ENCODE measurements at places on chromosomes 13 and 19.

GRCh38 chr13:106786006-106786563, 218.1 kb upstream of the ARGLU1 start:
- DNase-seq, result no peak

GRCh38 chr19:18051887-18052286, 34.8 kb downstream of the IL12RB1 start:
- DNase-seq, result no peak

DNA sequence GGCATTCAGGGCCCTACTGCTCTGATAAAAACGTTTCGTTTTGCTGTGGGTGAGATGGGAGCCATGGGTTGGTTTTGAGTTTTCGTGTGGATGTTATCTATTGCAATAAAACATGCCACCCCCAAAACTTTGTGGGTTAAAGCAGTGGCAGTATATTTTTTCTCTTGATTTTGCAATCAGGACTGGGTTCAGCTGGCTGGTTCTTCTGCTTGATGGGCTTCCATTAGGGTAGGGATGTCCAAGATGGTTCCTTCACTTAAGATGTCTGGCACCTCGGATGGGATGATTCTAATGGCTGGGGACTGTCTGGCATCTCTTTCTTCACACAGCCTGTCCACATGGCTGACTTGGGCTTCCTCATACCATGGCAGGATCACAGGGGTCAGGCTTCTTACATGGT, 15.6 kb upstream of the PNMA8B start:
- no peak for DNase-seq

DNA sequence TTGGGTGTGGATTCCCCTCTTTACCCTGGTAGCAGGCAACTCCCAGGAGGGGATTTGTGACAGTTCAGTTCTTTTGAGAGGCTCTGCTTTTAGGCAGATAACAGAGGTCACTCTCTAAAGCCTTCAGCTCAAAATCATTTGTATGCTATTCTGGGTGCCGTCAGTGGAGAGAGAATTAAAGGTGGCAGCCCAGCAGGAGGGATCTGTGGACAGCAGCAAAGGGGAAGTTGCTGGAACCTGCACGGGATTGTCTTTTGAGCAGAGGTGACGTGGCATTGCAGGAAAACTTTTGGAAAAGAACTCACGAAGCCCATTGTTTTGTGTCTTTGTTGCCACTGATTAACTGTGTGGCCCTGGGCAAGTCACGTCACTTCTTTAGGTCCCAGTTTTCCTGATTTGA, 62.4 kb upstream of the C1QTNF9 start:
- no peak for DNase-seq

- DNase-seq, result no peak
Measured at GRCh38 chr13:84925443-84925842, 873.8 kb downstream of the SLITRK6 start.

GRCh38 chr13:46039411-46040182, 12.9 kb downstream of the ZC3H13 start:
- no peak for DNase-seq

GRCh38 chr19:28744943-28745342, 468.0 kb downstream of the UQCRFS1 start:
- DNase-seq, result no peak

GRCh38 chr13:44155422-44156293, 218.0 kb upstream of the SERP2 start:
- DNase-seq, result no peak

DNA sequence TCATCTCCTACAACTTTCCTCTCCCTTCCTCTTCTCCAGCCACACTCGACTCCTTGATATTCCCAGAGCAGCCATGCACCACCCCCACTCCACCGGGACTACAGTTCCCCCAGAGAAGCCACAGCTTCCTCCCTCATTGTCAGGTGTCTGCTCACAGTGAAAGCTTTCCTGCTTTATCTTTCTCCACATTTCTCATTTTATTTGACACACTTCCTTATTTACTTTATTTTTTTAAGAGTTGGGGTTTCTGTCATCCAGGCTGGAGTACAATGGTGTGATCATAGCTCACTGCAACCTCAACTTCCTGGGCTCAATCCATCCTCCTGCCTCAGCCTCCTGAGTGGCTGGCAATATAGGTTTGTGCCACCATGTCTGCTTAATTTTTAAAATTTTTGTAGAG, 464.6 kb downstream of the MYO16 start:
- DNase-seq, result no peak

GRCh38 chr13:43094901-43095300, 71.5 kb downstream of the DNAJC15 start:
- DNase-seq, result no peak
